ENCODE measurements at places on chromosomes 5 and 9.

DNA sequence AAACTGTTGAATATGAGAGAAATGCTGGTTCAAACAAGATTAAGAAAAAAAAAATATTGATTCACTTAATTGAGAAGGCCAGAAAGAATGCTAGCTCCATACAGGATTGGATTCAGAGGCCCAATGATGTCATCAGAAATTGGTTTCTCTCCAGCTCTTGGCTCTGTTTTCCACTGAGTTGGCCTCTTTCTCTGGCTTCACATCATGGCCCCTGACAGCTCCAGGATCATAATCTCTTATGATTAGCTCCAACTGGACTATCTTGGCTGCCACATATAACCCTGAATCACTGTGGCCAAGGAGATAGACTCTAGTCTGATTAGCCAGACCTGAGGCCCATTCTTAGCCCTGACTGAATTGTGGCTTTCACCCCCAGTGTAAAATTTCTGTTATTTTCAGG, 244.7 kb upstream of the GRAMD2B start:
- no peak for DNase-seq

DNA sequence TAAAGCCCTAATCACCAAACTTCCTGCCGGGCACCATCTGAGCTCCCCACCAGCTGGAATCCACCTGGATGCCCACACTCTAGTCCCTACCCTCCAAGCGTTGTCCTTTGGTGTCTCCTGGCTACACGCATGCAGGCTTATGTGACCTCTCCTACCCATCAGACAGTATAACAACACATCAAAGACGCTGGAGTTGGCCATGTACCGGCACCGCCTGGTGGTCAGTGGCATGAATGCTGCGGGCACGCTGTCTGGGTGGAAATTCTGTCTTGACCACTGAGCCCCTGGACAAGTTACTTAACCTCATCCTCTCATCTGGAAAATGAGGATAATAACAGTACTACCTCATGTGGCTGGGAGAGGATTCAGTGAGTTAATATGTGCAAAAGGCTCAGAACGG, 23.4 kb upstream of the CORO2A start:
- DNase-seq: no peak

GRCh38 chr5:28190011-28190410, 1151.6 kb upstream of the CDH9 start:
- DNase-seq: no peak

- no peak for DNase-seq
Measured at GRCh38 chr9:109164042-109164441, 3.0 kb downstream of the FRRS1L start.

GRCh38 chr5:53130266-53130665, 20.7 kb upstream of the MOCS2 start:
- no peak for DNase-seq

DNA sequence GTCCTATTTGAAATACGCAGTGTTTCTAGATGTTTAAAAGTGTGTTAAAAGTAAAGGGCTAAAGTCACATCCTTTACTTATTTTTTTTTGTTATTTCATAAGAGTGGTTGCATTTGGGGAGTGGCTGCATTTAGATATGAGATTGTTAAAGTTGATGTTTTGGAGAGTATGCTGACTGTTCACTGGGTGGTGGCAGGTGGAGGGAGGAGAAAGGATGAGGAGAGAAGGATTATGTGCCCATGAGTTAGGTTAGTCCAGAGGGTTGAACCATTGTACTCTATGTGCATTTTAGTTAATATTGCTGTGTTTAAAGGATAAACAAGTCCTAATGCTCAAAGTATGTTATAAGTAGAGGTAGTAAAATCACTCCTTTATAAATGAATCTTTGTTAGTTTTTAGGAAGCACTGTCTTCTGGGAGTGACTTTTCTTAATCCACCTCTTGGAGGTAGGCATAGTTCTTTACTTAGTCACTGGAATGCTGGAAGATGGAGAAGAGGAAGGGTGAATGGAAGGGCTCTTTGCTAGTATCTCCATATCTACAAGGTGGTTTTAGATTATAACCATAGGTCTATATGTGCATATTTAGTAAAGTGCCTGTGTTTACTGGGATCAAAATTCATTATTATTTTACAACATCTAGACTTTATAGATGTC, 332.3 kb downstream of the NPR3 start:
- DNase-seq: no peak

Data from activated CD4-positive, alpha-beta T cell treated with anti-CD3 and anti-CD28 coated beads, Interleukin-10, Interleukin-2, amounts not matched to agents 100 ng/mL and 50 ng/mL, durations not matched to agents 16 hours and 8 hours (primary cell).